ENCODE measurements at places on chromosomes 11 and 22. TPM values are rescaled to one million over a fixed set of nuclear protein-coding genes. Genes with fewer than 3 reads are reported as not detected.

OR5P2 gene
- 2.9 TPM for total RNA-seq

ANGPTL5 gene
- total RNA-seq: 0.73 TPM

HORMAD2 gene
- total RNA-seq: not detected

DEUP1 gene
- total RNA-seq: not detected

SCGB1D1 gene
- total RNA-seq: not detected

DNA sequence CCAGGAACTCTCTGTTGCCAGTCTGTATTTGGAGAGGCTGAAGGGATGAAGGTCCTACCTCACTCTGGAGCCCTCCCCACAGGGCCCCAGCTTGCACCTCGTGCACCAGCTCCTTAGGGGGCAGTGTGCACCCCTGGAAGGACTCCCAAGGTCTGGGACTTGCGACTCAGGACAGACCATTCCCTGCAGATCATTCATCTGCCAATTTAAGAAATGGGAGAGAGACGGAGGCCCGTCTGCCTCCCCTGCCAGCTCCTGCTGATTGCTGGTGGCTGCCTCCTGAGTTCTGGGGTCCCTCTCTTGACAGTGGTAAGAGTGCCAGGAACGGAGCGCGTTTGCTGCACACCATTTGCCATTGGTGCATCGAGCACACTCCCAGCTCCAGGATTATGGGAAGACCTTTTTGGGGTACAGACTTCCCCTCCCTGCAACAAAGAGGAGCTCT, 27.4 kb upstream of the MALAT1 start:
- no peak for DNase-seq

DNA sequence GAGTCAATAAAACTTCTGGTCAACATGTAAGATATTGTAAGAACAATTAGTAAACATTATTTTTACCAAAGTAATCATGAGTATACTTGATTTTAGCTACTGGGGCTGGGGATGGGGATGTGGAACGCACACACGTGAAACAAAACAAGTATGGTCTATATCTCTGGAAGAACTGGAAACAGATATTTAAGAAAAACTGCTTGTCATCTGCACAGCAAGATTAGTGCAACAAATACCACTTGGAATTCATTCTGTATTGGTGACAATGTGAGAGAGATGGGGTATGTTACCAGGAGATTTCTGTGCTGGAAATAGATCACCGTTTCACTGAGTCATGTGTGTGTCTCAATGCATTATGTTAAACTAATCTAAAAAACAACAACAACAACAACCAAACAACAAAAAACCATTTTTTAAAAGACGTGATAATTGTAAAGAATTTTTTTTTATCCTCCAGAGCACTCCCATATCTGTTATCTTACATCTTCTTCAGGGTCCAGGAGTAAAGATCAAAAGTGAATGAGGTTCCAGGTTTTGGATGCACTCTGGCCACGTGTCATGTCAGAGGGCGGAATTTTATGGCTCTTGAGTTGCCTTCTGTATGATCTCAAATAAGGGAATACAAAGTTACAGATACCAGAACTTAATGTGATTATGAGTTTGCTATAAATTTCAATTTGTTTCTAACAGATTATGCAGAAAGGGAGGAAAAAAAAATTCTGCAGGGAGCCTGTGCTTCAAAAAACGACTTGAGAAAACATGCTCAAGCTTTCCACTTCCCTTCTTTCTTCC, 153.0 kb downstream of the BBOX1 start:
- DNase-seq: no peak

DNA sequence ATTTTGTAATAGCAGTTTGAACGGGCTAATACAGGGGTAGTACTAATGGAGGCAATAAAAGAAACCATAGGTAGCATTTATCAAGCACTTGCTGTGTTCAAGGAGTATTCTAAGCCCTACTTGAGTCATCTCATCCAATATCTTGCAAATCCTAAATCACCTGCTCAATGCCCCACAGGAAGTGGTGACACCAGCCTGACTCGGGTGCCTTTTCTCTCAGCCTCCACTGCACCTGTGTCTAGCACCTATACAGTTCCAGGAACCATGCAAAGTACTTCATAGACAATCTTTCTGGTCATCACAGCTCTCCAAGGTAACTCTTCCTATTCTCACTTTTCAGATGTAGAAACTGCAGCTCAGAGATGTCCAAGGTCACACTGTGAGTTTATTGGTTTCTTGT, 98.0 kb downstream of the PRR5L start:
- DNase-seq: no peak

DNA sequence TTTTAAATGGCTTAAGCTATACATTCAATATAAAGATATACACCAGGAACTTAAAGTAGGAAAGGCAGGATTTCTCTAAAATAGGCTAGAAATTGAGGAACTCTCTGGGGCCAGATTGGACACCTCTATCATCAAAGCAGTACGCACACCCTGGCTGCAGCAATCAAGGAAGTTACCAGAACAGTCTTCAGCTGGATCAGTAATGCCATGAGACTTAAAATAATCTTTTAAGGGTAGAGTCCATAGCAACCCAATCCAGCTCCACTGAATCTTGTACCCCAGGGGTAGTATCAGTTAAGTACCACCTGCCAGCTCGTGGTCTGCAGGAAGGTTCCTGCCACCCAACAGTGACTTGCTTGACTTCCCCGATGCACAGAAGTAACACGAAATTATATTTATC, 3.0 kb downstream of the RDX start:
- DNase-seq: no peak

DNA sequence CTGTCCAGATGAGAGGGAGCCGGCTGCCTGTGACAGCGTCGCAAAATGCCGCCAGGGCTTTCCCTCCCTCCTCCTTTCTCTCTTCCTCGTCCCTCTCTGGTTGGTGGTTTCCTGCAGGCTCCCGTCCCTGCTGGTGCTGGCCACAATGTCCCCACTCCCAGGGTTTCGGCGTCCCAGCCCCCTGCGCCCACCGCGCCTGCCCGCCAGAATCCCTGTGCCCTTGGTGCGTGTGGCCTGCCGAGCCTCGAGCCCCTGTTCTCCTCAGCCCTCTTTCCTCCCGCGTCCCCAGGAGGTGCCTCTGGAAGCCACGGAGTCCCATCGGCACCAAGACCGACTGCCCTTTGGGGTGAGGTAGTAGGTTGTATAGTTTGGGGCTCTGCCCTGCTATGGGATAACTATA, 37.9 kb upstream of the PPARA start:
- no peak for DNase-seq

DNA sequence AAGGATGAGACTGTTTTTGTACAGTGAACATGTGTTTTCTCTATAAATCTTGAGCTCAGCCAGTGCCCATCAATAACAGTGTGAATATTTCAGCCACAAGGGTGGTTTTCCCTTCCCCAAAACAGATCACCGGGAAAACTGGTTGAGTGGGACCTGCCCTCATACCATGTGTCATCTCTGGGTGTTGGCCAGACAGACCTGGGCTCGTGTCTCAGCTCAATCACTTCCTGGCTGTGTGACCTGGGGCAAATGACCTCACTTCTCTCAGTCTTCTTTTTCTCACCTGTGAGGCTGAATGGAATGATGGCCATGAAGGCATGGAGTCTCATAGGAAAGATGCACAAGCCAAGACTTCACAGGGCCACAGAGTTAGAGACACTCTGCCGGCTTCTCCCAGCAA, 74.7 kb downstream of the COMMD9 start:
- DNase-seq: no peak

DNA sequence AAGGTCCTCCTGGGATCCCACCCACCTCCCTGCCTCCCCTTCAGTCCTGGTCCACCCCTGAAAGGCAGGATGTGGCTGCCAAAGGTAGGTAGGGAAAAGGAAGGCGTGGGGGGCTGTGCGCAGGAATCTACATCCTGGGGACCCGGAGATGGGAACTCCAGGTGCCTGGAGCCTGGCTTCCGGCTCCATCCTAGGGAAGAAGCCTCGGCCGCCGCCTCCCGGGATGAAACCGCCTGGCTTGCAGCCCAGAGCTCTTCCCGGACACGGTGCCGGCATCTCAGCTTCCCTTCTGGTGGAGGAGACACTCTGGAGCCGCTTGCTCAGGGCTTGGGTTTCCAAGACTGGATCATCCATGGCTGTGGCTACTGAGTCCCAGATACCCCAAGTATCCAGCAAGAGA, 33.3 kb upstream of the PDGFB start:
- DNase-seq: no peak

DNA sequence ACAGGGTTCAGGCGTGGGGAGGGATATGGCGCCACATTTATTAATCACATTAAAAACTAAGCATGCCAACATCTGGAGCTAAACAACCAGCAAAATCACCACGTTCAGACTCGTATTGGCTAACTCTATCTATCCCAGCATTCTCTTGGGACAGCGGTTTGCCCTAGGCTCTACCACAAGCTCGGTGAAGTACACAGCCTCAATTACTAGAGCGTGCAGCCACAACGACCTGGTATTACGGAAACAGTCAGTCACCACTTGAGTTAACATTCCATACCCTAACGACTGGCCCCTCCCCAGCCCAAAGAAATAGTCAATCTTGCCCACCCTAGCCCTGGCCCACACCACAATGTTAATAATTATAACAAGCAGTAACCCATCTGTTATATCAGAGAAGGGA, 32.1 kb downstream of the APOL5 start:
- DNase-seq: no peak

DNA sequence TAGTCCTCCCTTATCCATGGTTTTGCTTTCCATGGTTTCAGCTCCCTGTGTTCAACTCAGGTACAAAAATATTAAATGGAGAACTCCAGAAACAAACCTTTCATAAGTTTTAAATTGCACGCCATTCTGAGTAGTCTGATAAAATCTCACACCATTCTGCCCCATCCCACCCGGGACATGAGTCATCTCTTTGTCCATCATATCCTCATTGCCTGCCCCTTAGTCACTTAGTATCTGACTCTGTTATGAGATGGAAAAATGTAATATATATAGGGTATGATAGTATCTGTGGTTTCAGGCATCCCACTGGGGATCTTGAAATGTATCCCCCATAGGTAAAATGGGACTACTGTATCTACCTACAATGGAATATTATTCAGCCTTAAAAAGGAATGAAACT, 35.5 kb upstream of the FGF3 start:
- DNase-seq: no peak

DNA sequence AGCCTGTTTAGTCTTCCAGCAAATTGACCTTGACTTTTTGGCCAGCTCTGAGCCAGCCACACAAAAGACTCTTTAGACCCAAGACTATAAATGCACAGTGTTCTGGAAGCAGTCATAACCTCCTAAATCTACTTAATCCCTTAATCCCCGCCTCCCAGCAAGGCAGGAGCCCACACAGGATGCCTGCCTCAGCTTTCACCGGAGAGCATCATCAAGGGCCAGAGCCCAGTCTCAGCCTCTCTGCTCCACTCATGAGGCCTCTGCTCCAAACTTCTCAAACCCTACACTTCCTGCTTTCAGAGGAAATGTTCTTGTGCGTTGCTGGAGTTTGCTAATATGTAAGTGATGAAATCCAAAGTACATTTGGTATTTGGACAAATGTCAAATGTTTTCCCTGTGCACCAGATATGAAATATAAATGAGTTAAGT, 57.9 kb upstream of the FSHB start:
- DNase-seq: no peak

GRCh38 chr22:37892566-37893335, 13.3 kb upstream of the MICALL1 start:
- DNase-seq: no peak

- no peak for DNase-seq
These were observed 22.7 kb downstream of the OR5A2 start for GRCh38 chr11:59403546-59403945.
